ENCODE measurements at places on chromosomes 5 and 9.

- no peak overlapping the region for H3K27ac ChIP-seq
- no peak for DNase-seq
- no peaks in the 10 kb centered on the region for H3K4me1 ChIP-seq
- H3K27me3 ChIP-seq: no peaks in the 10 kb centered on the region
- no peak overlapping the region for H3K4me3 ChIP-seq
These were observed 9.2 kb downstream of the CDC26 start for GRCh38 chr9:113266174-113266573.

- no peaks in the 10 kb centered on the region for H3K36me3 ChIP-seq
- no peaks in the 10 kb centered on the region for H3K4me1 ChIP-seq
These were observed 175.3 kb downstream of the ARL15 start for GRCh38 chr5:54135042-54135441.

DNA sequence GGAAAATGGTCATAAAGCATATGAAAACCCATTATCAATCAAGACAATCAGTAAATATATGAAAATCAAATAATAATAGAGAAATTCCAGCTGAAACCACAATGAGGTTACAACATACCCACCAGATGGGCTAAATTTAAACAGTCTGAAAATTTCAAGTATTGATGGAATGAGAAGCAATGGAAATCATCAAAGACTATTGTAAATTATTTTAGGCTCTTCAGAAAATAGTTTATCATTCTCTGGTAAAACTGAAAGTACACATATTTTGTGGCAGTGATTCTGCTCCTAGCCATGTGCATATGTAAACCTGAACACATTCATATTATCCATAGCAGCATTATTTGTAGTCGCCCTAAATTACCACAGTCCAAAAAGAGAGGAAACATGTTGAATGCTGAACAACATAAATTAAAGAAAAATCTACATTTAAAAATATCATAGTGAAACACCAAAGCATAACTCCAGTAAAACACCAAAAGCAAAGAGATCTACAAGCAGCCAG lies 215.3 kb downstream of the PRELID2 start:
- no peaks in the 10 kb centered on the region for H3K4me1 ChIP-seq
- H3K27me3 ChIP-seq: no peaks in the 10 kb centered on the region
- H3K36me3 ChIP-seq: no peaks in the 10 kb centered on the region
- no peak overlapping the region for H3K4me3 ChIP-seq
- no peak overlapping the region for H3K27ac ChIP-seq
- DNase-seq: no peak

GRCh38 chr9:121298016-121298538 lies 30.1 kb downstream of the GSN start:
- no peak for DNase-seq
- H3K27me3 ChIP-seq: peaks cover 13% of the 10 kb centered on the region
- no peaks in the 10 kb centered on the region for H3K36me3 ChIP-seq
- H3K4me3 ChIP-seq: no peak overlapping the region

DNA sequence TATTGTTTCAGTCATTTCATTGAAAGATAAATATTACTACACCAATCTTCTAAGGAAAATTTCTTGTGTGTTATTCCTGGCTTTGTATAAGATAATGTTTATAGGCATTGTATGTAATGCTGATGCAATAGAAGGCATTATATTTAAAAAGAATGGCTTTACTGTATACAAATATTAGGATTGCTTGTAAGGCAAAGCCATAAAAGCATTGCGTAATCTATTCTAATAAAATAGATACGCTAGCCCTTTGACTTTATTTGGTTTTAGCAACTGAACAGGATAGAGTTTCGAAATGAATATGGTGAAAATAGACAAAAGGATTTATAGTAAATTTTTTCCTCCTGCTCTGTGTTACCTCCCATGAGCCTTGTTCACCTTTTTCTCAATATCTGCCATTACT lies 5.5 kb upstream of the LYSMD3 start:
- no peaks in the 10 kb centered on the region for H3K36me3 ChIP-seq
- DNase-seq: no peak
- peaks cover 3% of the 10 kb centered on the region for H3K4me1 ChIP-seq
- no peak overlapping the region for H3K4me3 ChIP-seq
- H3K27ac ChIP-seq: no peak overlapping the region

DNA sequence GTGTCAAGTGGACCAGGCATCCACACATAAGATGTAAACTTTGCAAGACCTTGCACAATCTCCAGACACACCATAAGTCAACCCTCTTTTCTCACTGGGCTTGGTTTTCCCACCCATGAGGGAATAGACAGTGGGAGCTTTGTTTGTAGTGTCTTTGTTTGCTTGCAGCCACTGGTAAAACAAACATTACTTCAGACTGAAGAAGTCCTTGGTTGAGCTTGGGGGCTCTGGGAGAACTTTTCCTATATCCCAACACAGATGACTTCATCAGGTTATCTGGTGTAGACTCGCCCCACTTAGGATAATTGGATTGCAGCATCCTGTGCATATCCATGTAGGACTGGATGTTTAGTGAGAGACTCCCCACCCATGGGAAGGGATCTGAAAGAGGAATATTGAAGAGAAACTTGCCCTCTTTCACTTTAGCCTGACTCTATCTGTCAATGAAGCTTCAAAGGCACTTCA lies 11.5 kb upstream of the ADGRV1 start:
- no peaks in the 10 kb centered on the region for H3K27me3 ChIP-seq
- no peak for DNase-seq
- no peaks in the 10 kb centered on the region for H3K36me3 ChIP-seq
- H3K4me1 ChIP-seq: no peaks in the 10 kb centered on the region
- no peak overlapping the region for H3K27ac ChIP-seq
